Esophagus squamous epithelium (tissue), 5 donors: ENCODE measurements at places on chromosomes 11 and 22.
A peak's percentile ranks its signal among the peaks of the same experiment; 100 is the strongest.

GRCh38 chr22:41382098-41382578, 396 bp downstream of the TEF start:
- peak; percentile 44 for DNase-seq

DNA sequence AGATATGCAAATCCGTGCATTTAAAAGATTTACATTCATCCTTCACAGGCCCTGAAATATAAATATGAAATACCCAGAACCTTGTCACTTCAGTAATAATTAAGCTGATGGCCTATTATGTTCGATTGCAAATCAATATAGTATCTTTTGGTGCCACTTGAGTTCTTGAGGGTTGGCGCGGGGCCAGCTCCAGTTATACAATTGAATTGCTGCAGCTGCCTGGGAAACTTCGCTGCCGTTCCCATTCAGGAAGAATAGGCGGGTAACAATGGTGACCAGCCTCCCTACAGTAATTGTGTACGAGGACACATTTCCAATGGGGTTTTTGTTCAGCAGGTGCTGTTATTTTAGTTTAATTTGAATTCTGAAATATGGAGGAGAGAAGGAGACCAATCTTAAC, 451.2 kb downstream of the INSC start:
- no peak for DNase-seq

DNA sequence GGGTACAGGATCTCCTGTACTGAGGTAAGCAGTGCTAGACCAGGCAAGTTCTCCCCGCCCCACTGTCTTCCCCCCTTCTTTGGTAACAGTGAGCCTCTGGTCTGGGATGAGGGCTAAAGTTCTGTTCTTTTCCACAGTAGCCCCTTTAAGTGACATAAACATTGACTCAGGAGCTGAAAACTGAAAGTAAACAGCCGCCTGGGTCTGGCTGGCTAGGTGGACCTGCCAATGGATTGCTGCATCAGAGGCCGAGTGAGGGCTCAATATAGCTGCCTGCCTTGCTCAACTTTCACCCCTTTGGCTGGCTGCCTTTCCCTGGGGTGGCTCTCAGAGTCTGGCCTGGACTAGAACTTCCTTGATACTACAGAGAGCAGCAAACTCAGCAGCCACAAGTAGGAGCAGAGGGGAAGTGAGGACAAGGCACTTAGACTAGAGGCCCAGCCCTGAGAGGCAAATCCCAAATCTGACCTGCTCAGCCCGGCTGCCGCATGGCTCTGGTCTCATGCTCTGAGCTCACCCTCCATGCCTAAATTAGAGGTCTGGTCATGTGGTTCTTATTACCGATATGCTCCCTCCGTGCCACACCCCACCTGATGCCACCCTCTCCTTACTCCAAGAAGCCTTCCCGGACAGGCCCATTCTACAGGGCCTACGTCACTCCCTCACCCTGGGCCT, 9.6 kb upstream of the UCP3 start:
- DNase-seq, result no peak

DNA sequence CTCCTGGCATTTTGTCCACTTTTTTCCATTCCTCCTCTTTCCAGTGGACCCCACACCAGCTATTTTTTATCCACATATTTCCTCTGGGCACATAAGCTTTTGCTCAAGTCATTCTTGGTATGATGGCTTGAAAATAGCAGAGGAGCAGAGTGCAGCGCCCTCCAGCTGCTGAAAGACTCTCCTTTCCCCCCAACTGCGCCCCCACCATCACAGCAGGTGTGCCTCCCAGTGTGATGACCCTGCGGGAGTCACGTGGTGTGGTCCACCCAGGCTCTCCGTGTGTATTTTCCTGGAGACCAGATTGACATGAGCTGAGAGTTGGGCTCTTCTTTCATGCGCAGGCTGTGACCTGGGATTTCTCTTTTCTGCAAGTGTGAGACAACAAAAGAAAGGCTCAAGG, 1241.6 kb downstream of the TBC1D22A start:
- no peak for DNase-seq

DNA sequence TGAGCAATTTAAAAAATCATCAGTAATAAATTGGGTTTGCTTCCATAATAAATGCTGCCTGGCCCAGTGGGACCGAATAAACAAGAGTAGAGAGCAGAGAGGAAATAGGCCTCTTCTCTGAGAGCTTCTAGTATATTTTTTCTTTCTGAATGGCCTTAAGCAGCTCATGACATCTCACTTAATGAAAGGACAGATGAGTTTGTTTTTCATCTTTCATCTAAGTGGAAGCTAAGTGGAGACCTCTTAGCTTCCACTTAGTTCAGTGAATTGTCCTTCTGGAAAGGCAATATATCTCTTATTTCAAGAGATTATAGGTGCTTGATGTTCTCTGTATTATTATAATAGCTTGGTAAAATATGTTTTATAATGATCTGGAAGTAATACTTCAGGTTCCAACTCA, 245.9 kb upstream of the ANO3 start:
- DNase-seq, result no peak

DNA sequence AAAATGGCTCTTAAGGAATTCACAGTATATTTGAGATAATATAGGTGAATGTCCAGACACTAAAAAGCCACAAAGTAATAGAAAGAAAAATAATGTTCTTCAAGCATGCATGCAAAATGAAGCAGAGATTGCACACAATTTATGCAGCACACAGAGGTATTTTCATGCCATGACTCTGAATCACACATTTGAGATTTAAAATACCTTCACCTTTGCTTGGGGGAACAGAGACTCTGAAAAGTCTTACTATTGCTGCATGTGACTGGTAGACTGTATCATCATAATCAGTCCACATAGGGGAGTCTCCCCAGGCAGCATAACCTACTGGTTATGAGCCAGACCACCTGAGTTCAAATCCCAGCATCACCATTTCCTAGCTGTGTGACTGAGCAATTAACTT, 96.2 kb downstream of the RCN1 start:
- DNase-seq, result no peak

- no peak for DNase-seq
Observed at GRCh38 chr22:39282645-39283321, 36.6 kb downstream of the RPL3 start.

DNA sequence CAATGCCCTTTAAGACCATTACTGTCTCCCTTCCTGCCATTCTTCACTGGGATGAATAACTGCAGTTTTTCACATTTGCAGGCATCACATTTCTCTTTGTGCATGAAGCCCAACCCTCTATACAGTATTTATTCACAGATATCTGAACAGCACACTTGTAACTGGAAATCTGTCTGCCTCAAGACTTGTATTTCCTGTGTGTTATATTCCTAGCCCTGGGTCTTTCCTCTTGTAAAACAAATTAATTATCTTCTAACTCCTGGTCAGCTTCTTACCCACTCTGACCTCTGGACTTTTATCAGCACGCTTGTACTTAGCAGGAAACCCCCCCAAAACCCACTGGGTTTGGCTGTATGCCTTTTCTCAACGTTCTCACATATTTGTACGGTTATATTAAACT, 2.0 kb downstream of the CSRP3 start:
- no peak for DNase-seq

- DNase-seq, result no peak
Observed at GRCh38 chr11:96206955-96207354, 136.0 kb downstream of the MAML2 start.

GRCh38 chr22:43482318-43482625, 70.5 kb downstream of the MPPED1 start:
- DNase-seq, result no peak

- DNase-seq, result no peak
Observed at GRCh38 chr22:37931893-37932389, 21.5 kb downstream of the C22orf23 start.

- DNase-seq, result no peak
Observed at GRCh38 chr11:128589998-128590397, 2.6 kb upstream of the ETS1 start.

- DNase-seq, result no peak
Observed at GRCh38 chr11:103897160-103897936, 139.1 kb upstream of the DDI1 start.

GRCh38 chr11:57464539-57465181, 4.3 kb downstream of the RTN4RL2 start:
- DNase-seq, result no peak

GRCh38 chr11:1760351-1761109, 3.2 kb downstream of the CTSD start:
- no peak for DNase-seq

DNA sequence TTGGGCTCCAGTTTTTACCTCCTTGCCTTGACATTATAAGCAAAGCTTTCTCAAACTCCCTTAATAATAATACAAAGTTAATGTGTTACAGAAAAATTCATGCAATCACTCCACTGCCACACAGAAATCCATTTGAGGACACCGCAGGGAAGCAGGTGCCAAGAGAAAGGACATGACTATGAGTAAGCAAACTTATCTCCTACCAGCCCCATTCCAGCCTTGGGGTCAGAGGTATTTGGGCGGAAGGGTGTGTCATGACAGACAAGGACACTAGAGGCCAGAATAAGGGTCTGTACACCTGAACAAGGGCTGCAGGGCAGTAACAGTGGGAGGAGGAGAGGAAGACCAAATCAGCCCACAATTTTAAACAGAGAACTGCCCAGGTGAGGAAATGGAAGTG, 5.9 kb downstream of the GNG3 start:
- DNase-seq, result no peak

GRCh38 chr11:12868315-12869073, 140.6 kb upstream of the RASSF10 start:
- no peak for DNase-seq

- DNase-seq, result no peak
Observed at GRCh38 chr22:22527312-22527711, 7.2 kb upstream of the ZNF280A start.

GRCh38 chr22:23144932-23145877, at the start of gene RAB36:
Gene RAB36, plus strand, starts transcription at chr22:23145477. Its CDS starts 1,140 bp downstream, at chr22:23146617.
- DNase-seq, result peak; percentile 92

GRCh38 chr22:49930596-49931412, 12.4 kb downstream of the CRELD2 start:
- DNase-seq, result no peak

DNA sequence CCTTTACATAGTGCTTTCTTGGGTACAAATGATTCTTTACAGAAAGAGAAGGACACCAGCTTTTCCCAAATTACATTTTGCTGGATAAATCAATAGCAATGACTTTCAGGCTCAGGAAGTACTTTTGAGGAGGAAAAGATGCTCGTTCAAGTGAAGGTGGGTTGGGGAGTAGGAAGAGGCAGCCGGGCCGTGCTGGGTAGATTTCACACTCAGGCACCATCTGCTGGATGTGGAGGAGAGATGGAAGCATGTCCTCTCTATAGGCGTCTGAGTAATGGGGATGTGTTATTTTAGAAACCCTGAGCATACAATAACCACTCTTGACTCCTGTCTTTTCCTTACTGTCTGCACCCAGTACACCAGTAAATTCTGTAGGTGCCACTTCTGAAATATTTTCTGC, 152.3 kb upstream of the LARGE1 start:
- no peak for DNase-seq

- no peak for DNase-seq
Observed at GRCh38 chr22:43320943-43321900, 21.9 kb downstream of the SCUBE1 start.

DNA sequence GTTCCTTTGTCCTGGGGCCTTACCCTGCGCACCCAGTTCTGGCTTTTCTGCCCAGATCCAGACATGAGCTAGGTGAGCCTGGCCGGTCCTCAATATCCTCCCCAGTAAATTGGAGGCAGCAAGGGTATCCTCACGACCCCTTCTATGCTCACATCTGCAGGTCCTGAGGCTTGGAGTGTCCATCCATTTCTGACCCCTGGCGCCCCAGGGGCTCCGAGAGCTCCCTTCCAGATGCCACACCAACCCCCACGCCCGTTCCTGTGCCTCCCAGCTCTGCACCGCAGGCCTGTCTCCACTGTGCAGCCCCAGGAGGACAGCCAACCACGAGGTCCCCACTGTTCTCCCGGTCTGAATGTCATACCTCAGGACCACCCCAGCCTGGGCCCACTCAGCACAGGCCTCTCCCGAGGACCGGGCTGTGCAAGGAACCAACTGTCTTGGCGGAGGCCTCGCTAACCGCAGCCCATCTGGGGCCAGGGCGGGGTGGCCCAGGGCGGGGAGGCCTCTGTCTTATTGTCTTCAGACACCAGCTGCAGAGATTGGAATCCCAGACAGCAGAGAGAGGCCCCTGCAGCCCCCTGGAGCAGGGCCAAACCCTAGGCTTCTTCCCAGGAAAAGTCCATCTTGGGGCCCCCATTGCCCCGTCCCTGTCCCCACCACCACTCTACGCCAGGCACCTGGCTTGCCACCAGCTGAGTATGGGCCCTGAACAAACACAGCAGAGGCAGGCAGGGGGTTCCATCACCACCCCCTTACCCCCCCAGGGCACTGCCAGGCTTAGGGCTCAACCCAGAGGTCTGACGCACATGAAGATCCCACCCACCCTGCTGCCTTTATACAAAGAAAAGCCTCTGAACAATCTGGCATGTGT, 39.3 kb downstream of the ALX4 start:
- DNase-seq, result no peak

GRCh38 chr11:122882857-122883645, 492 bp downstream of the JHY start:
- DNase-seq, result no peak

GRCh38 chr22:38655519-38656255, 505 bp downstream of the FAM227A start:
- no peak for DNase-seq

GRCh38 chr11:1875093-1875850, 16.4 kb downstream of the PRR33 start:
- DNase-seq, result no peak

DNA sequence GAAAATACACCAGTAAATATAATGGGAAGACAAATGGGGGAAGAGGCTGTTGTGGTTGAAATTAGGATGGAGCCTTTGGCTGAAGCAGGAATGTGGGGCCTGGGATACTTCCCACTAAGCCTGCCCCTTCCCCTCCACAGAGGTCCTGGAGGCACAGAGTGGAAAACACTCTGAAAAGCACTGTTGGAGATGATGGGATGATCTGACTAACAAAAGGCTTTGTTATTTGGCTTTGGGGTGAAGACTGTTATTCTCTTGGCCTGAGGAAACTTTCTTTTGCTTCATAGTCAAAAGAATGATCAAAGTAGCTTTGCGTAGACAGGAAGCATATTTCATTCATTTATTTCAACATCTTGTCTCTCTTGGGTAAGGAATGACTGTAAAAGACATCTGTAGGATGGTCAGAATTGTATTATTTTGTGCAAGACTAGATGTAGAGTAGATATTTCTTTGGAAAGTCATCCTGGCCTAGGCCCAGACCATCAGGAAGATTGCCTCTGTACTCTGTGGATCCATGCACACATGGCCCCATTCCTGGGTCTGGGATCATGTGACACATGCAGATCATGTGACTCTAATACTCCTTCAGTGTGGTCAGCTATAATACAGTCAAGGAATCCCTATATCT, 111.4 kb downstream of the SPON1 start:
- DNase-seq, result no peak

GRCh38 chr11:57972013-57972367, 51.7 kb upstream of the OR9Q1 start:
- no peak for DNase-seq
